Activated gamma-delta T cell treated with anti-CD3 and anti-CD28 coated beads, Interleukin-2, amount 50 U/mL, for 16 hours (primary cell): ENCODE measurements at places on chromosomes 3 and 15.

GRCh38 chr15:51355096-51355495 lies 13.6 kb downstream of the GLDN start:
- DNase-seq, result no peak

GRCh38 chr15:85745525-85746150 lies 49.1 kb downstream of the KLHL25 start:
- no peak for DNase-seq

GRCh38 chr3:46700772-46701171 lies 420 bp upstream of the TMIE start:
- DNase-seq, result no peak

DNA sequence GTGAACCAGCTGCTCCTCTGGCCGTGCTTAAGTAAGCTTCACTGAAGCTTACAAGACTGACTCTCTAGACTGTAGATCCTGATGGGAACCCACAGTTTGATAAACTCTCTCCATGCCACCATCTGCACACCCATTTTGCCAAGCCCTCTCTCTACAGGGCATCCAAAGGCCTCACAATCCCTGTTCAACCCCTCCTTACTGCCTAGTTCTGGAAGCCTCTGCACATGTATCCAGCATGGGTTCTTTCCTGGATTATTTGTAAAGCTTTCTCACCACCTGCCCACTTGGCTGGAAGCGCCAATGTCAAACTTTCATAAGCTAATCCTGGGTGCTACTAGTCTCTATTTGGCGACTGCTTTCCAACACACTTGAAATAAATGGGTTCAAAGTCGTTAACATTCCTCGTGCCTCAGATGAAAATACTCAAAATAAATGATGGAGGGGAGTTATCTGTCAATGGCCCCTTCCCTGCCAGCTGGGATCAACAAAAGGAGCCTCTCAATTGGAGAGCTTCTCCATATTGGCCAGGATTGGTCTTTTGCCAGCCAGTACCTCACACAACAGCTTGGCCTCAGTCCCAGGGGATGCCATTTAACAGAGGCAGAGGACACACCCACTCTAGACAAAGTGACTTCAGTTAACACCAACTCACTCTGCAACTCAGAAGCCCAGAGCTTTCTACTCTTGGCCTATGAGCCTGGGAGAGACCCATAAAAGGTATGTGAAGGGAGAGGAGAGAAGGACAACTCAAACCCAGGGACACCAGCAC lies 48.1 kb downstream of the SH3BP5 start:
- DNase-seq, result no peak

DNA sequence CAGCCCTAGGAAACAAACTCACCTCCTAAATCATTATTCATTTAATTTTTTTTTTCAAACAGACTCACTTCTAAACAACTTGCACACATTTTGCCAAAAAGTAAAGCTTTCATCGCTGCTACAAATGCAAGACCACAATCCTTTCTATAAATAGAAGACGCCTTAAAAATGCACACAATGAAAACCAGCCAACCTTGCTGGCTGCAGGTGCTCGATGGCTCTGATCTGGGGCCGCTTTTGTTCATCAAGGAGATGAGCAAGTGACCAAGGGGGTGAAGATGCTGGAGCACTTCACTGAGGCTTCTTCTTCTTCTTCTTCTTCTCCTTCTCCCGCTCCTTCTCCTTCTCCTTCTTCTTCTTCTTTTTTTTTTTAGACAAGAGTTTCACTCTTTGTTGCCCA lies 12.7 kb upstream of the SLC6A6 start:
- no peak for DNase-seq

GRCh38 chr15:75785771-75786574 lies 57.3 kb upstream of the UBE2Q2 start:
- DNase-seq, result no peak

GRCh38 chr3:50494126-50494525 lies 9.3 kb downstream of the CACNA2D2 start:
- no peak for DNase-seq

GRCh38 chr3:112773-113172 lies 83.8 kb upstream of the CHL1 start:
- no peak for DNase-seq

- no peak for DNase-seq
These were observed 1.8 kb downstream of the NME9 start for GRCh38 chr3:138327831-138328230.

DNA sequence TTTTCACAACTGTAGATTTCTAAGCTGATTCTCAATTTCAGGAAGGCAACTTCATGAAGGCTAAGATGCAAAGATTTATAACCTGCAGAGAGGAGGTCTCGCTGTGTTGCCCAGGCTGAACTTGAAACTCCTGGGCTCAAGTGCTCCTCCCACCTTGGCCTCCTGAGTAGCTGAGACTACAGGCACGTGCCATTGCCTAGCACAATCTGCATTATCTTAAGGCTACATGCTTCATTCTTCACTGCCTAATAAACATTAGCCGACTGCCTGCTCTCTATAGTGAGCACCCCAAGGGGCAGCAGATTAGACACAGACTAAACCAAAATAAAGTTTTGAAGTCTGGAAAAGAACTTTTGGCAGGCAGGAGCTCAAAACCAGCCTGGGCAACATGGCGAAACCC lies 17.1 kb downstream of the CPEB1 start:
- DNase-seq, result no peak

GRCh38 chr3:177778633-177779032 lies 581.4 kb upstream of the TBL1XR1 start:
- no peak for DNase-seq

GRCh38 chr3:126746395-126747177 lies 42.5 kb downstream of the CHCHD6 start:
- no peak for DNase-seq

- no peak for DNase-seq
These were observed 15.1 kb downstream of the TLNRD1 start for GRCh38 chr15:81015621-81016488.
